Cortex of kidney (tissue), 1 donor: ENCODE measurements at places on chromosomes 6 and 20.
A peak's percentile ranks its signal among the peaks of the same experiment; 100 is the strongest.

DNA sequence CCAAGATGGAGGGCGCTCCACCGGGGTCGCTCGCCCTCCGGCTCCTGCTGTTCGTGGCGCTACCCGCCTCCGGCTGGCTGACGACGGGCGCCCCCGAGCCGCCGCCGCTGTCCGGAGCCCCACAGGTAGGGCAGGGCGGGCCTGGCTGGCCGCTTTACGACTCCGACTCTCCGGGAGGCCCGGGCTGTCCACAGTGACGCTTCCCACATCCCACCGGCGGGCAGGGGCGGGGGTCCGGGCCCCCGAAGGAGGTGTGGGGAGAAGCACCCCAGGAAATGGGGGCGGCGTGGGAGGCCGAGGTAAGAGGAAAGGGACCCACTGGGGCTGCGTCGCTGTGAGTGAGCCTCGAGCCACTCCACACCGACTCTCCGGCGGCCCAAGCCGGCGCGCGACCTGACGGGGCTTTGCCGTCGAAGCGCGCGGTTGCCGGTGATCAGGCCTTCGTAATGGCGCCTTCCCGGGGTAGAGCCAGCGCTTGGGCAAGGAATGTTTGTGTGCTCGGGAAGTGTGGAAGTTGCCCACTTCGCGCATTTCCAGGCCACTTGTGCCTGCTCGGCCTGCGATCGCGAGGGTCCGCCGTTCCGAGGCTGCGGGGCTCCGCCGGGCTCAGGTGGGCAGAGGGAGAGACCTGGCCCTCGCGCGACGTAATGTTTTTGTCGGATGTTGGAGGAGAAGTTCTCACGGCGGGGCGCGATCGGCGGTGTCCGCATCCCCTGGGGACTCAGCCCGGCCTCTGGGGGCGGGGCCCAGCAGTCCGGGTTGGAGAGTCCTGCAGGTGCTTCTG, 427 bp downstream of the GINM1 start:
- peak; percentile 31 for DNase-seq

- no peak for DNase-seq
Observed at GRCh38 chr6:157172231-157172701, 151.1 kb downstream of the TMEM242 start.

GRCh38 chr20:1357921-1358671, 29.2 kb upstream of the SDCBP2 start:
- no peak for DNase-seq

- no peak for DNase-seq
Observed at GRCh38 chr20:36331209-36331608, 25.1 kb downstream of the DLGAP4 start.

DNA sequence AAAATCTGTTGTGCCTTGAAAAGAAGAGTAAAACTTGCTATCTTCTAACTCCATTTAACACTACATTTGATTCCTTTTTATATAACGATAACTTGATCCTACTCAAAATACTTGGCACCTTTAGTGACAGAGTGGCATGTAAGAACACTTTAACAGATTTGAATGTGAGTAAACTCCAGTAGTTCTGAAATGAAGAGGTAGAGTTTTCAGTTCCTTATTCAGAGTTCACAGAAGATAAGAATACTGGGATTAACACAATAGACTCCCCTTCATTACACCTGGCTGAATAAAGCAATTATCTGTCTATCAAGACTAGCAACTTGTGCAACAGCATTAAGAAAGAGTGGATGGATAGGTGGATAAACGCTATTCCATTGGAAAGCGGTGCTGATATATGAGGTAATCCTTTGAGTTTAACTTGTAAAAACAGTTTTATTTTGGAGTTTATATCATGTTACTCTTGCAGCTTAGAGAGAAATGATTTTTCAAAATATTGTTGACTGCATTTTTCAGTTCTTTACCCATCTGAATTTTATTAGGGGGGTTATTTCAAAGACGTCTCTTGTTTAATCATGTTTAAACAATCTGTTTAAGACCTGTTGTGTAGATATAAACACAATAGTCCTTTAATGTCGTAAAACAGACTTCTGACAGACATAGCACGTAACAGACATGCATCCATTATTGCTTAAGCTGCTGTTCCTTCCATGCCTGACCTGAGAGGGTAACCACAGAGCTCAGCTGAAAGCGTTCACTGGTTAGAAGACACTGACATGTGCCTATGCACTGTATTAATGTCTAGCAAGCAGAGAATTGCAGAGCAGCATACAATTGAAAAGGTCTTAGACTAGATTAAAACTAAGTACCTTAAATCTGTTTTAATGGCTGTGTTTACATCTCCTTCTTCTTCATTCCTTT, 102.4 kb upstream of the SUPT3H start:
- no peak for DNase-seq

DNA sequence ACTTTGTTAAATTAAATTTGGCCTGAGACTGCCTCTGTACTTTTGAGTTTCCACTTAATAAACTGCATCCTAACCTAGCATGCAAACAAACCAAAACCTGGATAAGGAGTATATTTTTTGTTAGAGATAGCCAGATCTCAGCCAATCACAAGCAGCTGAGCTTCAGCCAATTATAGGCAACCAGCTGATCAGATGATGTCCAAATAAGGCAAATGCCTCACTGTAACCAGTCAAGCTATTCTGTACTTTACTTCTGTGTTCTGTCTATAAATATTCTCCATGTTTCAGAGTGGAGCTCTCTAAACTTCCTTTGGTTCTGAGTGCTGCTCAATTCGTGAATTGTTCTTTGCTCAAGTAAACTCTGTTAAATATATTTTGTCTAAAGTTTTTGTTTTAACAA, 194.6 kb upstream of the RGS17 start:
- no peak for DNase-seq

GRCh38 chr6:56288347-56288746, 41.0 kb upstream of the COL21A1 start:
- DNase-seq, result no peak

GRCh38 chr6:110053395-110054240, 75.5 kb downstream of the GPR6 start:
- no peak for DNase-seq

- no peak for DNase-seq
Observed at GRCh38 chr6:25481267-25481666, 170.7 kb upstream of the SCGN start.

DNA sequence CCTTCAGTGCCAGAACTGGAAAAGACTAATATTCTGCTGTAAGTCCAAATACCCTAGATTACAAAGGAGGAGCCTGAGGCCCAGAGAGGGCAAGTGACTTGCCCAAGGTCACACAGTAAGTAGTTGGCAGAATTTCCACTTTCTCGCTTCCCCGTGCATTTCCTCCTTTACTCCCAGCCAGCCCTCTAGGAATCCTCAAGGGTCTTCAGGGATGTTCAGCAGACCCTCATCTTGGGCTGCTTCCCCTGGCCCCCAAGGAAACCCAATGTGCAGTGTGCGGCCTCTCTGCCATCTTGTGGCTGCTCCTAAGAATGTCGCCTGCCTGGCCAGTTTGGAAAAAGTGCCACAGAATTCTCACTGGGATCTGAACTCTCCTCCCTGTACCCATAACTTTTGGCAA, 217.7 kb upstream of the LRFN2 start:
- no peak for DNase-seq

GRCh38 chr20:4161401-4162251, 146.3 kb upstream of the RNF24 start:
- no peak for DNase-seq

DNA sequence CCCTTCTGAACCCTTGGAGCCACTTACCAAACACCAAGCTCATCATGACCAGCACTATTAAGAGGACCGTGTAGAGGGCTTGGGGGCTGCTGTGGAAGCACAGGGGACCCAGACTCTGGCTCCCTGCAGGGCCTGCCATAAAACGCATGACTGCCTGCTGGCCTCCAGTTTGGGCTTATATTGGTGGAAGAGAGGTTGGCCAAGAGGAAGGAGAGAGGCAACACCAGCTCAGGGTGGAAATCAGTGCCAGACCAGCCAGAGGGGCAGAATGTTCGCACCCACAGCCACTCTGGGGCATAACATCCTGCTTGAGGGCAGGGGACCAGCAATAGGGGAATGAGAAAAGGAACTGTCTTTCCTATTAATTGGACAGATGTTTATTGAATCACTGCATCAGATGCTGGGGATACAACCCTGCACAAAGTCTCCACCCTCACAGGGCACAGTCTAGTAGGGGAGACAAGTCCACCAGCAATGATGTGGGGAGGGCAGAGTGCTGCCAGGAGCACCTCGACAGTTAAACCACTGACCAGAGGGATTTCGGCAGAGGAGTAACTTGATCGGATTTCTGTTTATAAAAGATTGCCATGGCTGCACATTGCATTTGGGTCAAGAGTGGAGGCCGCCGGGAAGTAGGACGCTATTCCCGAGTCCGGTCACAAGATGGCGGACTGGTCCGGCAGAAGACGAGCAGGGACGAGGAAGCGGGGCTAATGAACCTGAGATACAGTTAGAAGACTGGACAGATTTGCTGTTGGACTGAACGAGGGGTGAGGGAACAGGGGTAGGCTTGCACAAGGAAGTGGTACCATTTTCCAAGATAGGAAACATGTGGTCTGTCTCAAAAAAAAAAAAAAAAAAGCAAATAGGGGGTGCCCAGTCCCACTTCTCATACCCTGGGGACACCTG, at the start of gene LY6G5C:
Gene LY6G5C, minus strand, starts transcription at position 842 of the 909 bp plus-strand sequence. Its CDS starts 694 bp downstream, at position 148.
- no peak for DNase-seq

- no peak for DNase-seq
Observed at GRCh38 chr20:44579313-44580081, 2.9 kb upstream of the PKIG start.

DNA sequence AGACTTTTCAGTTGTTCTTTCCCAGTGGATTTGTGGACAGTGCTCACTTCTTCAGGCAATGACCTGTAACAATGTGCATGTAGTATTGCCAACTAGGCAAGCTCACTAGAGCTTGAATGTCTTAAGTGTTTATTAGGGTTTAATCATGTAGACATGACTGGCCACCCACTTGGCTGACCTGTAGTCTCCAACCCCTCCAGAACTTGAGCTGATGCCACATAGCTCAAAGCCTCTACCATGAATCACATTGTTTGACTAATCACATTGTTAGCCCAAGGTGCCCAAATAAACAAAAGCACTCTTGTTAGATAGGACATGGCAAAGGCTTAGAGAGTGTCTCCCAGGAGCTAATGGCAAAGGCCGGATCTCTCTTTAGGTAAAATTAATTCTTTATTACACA, 272.7 kb downstream of the GRIK2 start:
- no peak for DNase-seq

GRCh38 chr6:152146385-152146784, 338.9 kb downstream of the ESR1 start:
- DNase-seq, result no peak

DNA sequence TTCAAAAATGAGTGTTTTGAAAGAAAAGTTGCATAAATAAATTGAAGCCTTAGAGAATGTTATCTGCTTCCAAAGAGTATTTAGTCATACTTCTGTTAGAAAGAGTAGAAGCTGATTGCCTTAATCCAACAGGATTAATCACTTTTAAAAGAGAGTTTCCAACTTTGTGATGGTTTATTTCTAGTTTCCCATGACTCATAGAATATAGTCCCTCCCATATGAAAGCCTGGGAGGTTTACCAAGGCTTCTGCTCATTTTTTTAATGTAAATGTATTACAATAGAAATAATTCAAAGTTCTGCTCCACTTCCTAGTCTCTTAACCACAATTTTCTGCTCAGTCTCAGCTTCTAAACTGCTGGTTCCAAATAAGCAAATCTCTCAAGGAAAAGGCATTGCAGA, 118.0 kb upstream of the IRAK1BP1 start:
- DNase-seq, result no peak

- no peak for DNase-seq
Observed at GRCh38 chr6:51929934-51930574, 157.4 kb downstream of the PKHD1 start.

DNA sequence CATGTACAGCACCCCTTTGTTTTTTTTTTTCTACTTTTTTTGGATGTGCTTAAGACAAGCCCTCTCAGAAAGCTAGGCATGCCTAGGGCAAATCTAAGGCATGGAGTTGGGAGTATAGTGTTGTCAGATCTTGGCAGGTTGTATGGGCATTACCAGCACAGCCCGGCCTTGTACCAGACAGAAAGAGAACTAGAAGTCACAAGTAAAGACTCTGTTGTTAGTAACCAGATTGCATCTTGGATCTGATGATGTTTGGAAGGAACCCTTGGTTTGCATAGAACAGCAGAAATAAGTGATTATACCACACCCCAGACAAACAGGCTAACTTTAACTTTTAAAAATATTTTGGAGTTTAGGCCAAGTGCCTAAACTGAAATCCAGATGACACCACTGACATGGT, 25.6 kb downstream of the STK35 start:
- DNase-seq, result no peak

GRCh38 chr6:29992807-29993206, 50.5 kb downstream of the HLA-A start:
- DNase-seq, result no peak

DNA sequence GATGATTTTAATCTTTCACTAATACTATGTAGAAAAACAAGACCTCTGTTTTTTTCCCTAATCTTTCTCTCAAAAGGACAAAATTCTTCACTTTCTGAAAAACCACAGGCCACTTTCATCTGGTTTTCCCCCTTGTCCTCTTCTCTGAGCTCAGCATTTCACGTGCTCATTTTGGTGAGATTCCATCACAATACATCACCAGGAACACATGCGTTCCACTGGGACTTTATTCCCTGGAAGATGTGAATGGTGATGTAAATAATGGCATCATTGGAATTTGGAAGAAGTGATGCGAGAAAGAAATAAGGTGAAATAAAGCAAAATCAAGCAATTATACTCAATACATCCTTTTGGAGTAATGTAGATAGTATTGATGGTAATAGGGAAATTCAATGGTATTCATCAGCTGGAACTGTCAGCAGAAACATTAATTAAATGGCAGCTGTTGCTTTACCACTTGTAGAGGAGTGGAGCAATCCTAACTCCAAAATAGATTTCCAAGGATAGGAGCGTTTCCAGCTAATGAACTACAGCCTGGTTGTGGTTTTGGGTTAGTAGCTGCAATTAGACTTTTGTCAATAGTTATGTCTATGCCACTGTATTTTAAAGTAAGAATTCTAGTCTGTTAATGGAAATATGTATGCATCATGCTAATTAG, 11.5 kb downstream of the FILIP1 start:
- DNase-seq, result no peak

- no peak for DNase-seq
Observed at GRCh38 chr6:158825951-158826306, 6.8 kb upstream of the EZR start.

DNA sequence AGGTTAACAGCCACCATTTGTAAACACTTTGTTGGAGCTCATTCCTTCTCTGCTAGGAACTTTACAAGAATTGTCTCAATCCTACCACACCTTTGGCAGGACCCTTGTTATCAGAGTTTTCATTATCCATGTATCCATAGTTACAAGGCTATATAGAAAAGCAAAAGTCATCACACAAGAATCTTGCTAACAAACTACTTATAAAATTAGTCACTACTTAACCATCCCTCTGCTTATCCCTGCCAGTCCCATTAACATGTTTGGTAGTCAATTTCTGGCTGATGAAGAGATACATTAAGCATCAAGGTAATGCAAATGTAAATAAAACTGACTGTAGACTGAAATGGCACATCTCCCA, 10.4 kb downstream of the ZSWIM3 start:
- no peak for DNase-seq

- DNase-seq, result no peak
Observed at GRCh38 chr6:144590532-144590931, 305.4 kb downstream of the UTRN start.

- no peak for DNase-seq
Observed at GRCh38 chr6:35011096-35012041, 122.3 kb downstream of the ANKS1A start.

- DNase-seq, result no peak
Observed at GRCh38 chr6:41459738-41460137, 86.4 kb upstream of the FOXP4 start.
